ENCODE measurements at places on chromosomes 2 and 18.
A peak's percentile ranks its signal among the peaks of the same experiment; 100 is the strongest.

GRCh38 chr18:75130591-75131328 is 78.2 kb downstream of the PTGR3 start:
- DNase-seq = no peak

GRCh38 chr2:65834771-65835475 is 402.5 kb upstream of the SPRED2 start:
- no peak for DNase-seq

DNA sequence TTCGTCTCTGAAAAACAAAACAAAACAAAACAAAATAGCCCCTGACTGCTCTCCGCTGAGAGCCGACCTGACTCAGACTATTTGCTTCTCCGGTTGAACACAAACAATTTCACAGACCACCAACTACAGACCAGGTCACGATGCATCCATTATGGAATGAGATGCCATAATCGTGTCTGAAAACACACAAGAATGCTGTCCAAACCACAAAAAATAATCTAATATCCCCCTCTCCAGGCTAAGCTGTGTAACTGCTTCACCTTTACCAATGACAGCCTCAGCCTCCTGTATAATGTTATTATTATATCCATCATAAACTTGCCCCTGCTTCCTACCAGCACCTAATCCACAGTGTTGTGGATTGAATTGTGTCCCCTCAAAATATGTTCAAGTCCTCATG is 114.7 kb downstream of the DNAH6 start:
- DNase-seq = peak; percentile 49

DNA sequence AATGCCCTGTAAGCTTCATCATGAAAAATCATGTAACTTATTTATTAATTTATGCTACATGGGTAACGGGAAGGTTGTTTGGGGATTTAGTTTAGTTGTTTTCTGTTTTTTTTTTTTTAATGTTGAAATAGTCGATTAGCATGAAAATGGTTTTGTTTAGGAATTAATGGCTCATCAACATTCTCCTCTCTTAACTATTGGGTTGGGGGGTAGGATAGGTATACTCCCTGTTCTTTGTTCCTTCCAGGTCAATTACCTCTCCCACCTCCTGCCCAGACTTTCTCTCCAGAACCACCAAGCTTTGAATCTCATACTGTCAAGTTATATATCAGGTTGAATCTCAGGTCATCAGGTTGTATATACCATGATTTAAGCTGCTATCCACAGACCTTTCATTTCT is 568.7 kb upstream of the DSEL start:
- no peak for DNase-seq

GRCh38 chr2:78992451-78992806 is 33.1 kb upstream of the REG3G start:
- DNase-seq = no peak

GRCh38 chr2:170924969-170925368 is 4.1 kb upstream of the GORASP2 start:
- no peak for DNase-seq

GRCh38 chr2:28958689-28959088 is 22.4 kb upstream of the TOGARAM2 start:
- peak; percentile 85 for DNase-seq

DNA sequence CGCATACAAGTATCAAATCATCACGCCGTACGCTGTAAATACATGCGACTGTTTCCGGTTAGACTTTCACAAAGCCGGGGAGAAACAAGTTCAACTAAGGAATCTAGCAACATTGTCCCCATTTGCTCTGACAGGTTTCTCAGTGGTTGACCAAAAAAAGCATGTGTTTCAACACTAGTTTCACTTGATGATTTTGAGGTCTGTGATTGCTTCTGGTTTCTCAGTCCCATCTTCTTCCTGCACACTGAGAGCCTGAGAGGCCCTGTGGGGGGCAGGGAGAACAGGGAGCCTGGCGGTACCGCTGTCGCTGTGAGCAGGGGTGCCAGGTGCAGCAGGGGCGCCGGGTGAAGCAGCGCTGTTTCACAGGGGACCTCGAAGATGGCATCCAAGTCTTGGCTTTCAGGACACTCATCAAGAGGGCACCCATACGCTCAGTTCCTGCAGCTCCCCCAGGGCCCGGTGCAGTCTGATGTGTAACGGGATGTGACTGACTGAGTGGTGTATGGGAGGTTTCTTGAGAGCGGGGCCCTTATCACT is 270.9 kb downstream of the TWIST2 start:
- DNase-seq = no peak

GRCh38 chr18:80157708-80158343 is 48.8 kb downstream of the ADNP2 start:
- DNase-seq = peak; percentile 60

GRCh38 chr18:52700816-52701215 is 360.8 kb downstream of the DCC start:
- no peak for DNase-seq

All from foreskin fibroblast (primary cell).